ENCODE measurements at places on chromosomes 12 and 14.
A peak's percentile ranks its signal among the peaks of the same experiment; 100 is the strongest.

- no peak for DNase-seq
Observed at GRCh38 chr14:21475767-21476522, 814 bp downstream of the RAB2B start.

DNA sequence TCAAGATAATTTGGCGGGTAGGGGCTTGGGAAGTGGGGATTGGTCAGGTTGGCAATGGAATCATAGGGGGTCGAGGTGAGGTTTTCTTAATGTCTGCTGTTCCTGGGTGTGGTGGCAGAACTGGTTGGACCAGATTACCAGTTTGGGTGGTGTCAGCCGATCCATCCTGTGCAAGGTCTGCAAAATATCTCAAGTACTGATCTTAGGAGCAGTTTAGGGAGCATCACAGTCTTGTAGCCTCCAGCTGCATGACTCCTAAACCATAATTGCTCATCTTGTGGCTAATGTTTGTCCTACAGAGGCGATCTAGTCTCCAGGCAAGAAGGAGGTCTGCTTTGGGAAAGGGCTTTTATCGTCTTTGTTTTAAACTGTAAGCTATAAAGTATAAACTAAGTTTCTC lies 868.4 kb downstream of the DIO2 start:
- no peak for DNase-seq

- peak; percentile 74 for DNase-seq
Observed at GRCh38 chr12:32139064-32139421, 32.4 kb downstream of the BICD1 start.

GRCh38 chr12:14272956-14273912 lies 92.2 kb upstream of the ATF7IP start:
- DNase-seq: no peak

DNA sequence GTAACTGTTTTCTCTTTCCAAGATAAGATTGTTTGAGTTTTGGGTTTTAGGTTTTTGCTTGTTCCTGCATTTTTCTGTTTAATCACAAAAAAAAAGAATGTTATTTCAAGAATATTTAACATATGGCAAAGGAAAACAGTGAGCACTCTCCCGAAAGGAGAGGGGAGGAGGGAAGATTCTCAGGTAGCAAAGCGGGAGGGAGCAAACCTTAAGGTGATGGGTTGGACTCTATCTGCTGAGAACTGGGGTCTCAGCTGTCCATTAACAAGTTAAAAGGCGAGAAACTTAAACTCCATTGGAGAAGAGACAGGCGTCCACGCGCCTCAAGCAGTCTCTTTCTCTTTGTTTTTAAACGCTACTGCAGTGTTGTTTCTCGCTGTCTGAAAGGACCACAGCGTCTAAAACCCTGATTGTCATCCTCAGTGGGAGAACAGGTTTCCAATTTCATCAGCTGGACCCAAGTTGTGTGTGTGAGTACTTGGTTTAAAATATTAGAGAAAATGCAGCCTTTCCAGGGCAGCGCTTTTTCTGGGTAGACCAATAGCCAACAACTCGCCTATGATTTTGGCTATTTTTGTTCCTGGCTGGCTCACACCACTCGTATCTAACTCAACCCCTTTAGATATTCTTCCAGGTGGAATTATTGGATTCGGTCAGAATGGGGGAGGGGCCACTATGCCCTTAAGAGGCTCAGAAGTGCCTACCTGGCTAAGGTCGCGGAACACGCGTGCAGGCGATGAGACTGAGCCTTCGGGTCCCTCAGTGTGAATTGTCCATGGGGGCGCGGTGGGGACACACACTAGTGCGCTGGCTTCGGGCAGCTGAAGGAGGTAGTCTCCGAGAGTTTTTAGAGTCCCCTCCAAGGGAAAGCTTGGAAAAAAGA lies 8.2 kb downstream of the SIX1 start:
- no peak for DNase-seq

GRCh38 chr12:67441736-67442346 lies 172.7 kb downstream of the CAND1 start:
- DNase-seq: peak; percentile 47

DNA sequence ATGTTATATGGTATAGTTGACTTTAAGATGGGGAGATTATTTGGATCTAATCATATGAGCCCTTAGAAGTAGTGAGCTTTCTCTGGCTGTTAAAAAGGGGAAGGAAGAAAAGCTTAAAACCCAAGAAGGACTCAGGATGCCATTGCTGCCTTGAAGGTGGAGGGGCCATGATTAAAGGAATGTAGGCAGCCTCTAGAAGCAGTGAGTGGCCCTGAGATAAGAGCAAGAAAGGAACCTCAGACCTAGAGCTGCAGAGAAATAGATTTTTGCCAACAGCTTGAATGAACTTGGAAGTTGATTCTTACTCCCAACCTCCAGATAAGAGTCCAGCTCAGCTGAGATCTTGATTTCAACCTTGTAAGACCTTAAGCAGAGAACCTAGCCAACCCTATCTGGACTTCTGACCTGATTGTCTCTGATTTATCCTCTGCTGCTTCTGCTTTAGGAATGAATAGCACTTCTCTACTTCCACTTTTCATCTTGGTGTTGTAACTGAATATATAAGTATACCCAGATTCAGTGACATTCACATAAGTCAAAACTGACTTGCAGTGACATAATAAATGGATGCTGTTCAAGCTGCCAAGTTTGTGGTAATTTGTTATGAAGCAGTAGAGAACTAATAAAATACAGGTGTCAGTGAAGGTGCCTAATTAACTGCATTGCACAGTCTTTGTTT lies 33.5 kb downstream of the RAD51B start:
- DNase-seq: no peak

DNA sequence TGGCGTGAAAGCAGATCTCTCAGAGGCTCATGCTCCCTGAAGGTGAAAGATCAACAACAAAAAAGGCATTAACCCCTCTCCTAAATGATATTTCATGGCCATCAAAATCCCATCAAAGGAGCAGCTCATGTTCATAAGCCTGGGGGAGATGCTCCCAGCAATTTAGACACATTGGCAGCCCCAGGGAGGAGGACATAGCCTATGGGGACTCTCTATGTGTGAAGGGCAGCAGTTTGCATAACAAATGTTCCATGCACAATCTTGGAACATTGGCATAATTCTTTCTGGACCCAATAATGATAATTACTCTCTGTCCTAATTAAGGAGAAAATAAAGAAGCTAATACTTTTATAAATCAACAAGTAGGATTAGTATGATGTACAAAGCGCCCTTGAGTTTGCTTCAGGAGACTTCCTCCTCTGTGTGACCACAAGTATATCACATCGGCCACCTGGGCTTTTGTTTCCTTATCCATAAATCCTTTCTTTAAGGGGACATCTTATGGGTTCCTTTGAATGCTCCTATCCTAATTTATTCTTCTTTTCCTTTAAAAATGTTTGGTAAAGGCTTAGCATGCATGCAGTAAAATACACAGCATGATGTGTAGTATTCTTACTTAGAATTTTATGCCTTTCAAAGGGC lies 161.9 kb upstream of the PLEKHG7 start:
- DNase-seq: no peak

GRCh38 chr14:72921396-72921795 lies 4.9 kb upstream of the DCAF4 start:
- no peak for DNase-seq

DNA sequence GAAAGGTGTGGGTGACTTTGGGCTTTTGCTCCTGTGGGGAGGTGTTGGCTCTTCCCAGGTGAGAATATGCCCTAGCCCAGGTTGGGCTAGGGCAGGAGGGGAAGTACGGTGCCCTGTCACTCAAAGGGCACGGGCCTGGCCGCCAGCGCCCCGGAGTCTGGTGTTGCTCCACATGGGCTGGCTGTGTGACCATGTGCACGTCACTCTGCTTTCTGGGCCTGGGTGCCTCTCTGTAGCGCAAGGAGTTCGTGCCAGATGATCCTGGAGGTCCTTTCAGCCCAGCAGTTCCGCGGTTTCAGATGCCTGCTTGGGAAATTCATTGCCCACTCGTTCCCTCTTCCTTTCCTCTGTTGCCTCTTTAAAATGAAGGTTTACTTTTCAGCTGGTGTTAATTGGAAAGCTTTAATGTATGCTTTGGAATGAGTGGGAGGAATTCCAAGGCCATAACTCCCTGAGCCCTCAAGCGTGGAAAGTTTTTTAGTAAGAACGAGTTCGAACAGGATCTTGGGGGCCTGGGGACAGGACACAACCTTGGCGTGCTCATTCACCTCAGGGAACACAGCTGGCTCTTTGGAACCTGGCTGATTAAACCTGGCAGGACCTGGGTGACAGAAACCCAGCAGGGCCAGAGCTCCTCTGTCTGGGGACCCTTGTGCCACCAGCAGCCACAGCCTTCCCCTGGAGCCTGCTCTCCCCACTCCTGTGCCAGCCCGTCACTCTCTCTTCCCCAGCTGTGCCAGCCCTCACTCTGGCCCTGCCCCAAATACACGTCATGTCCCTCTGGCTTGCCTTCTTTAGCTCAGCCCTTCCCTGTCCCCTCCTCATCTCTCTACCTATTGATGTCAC lies 42.8 kb downstream of the TSPAN9 start:
- DNase-seq: no peak

GRCh38 chr12:119869720-119870119 lies 7.4 kb downstream of the CIT start:
- no peak for DNase-seq

GRCh38 chr14:99195602-99196309 lies 76.2 kb downstream of the BCL11B start:
- DNase-seq: no peak

GRCh38 chr14:91570021-91570420 lies 59.9 kb upstream of the PPP4R3A start:
- DNase-seq: no peak

DNA sequence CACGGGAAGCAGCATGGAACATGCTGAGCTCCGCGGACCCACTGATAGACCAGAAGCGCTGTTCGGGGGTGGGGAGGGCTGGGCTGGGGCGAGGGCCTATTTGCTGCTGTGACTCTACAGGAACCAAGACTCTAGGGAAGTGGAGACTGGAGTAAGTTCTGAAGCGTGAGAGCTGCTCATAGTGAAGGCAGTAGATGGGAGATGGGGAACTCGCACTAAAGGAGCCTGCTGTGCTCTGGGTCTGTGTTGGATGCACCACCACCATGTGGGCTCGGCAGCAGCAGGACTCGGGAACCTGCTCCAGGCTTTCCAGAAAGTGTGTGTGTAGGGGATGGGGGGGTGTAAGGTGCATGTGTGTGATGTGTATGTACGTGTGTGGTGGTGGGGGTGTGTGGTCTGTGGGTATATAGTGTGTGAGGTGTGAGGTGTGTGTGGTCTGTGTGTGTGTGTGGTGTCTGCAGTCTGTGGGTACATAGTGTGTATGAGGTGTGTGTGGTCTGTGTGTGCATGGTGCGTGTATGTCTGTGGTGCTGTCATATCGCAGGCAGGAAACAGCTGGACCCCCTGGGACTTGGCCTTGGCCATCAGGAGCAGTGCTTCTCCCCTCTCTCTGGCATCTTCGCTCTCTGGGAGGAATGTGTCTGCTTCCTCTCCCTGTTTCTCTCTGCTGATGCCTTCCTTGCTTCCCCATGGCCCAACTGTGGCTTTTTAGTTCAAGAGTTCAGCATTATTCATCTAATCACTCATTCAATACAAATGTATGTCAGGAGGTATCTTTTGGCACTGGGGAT lies 378.9 kb downstream of the FUT8 start:
- DNase-seq: peak; percentile 38

DNA sequence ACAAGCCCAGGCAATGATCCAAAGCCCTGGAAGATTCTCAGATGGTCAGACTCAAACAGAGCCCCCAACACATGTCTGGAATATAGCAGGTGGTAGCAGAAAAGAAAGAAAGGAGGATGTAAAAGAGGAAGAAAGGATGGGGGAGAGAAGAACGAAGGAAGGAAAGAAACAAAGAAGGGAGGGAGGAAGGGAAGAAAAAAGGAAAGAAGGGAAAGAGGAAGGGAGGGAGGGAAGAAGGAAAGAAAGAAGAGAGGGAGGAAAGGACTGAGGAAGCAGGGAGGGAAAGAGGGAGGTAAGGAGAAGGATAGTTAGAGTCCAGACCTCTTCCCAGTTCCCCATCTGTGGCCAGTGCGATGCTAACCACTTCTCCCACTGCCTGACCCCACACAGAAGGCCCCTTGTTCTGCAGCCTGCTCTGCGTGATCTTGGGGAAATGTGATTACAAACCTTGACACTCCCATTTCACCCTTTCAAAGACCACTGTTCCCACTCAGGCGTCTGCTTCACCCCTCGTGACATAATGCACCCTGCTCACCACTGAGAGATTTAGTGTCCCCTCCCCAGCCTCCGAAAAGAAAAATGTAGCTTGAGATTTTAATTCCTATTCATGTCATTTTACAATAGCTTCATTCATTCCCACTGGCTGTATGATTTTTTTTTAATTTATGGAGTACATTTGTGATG lies 357.9 kb downstream of the BCL11B start:
- DNase-seq: no peak

- no peak for DNase-seq
Observed at GRCh38 chr14:69673104-69673503, 61.7 kb downstream of the SUSD6 start.

GRCh38 chr14:89600950-89601826 lies 184.2 kb upstream of the FOXN3 start:
- no peak for DNase-seq

DNA sequence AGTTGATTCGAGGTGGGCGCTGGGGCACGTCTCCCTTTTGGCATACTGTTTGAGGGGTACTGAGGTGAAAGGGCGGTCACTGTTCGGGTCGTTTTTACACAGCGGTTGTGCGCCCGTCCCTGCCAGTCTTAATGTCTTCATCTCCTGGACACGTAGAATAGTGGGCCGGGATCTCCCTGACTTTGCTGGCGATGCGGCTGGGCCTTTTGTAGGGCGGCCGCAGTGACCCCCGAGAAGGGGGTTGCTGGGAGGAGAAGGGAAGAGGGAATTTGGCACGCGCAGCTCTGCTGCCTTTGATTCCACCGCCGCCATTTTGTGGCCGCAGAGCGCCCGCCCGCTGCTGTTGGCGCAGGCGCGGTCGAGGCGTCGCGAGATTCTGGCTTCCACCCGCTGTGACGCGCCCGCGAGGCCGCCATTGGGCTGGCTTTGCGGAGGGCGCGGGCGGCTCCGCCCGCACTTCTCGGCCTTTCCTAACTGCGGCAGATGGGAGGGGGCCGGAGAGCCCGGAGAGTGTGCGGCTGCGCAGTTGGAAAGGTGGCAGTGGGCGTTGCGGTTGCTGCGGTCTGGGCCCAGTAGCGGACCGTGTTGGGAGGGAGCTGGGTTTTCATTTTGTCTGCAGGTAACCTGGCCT lies 542 bp downstream of the SRSF5 start:
- peak; percentile 93 for DNase-seq
